ENCODE measurements at places on chromosomes 1 and 21. TPM values are rescaled to one million over a fixed set of nuclear protein-coding genes. Genes with fewer than 3 reads are reported as not detected.

- H3K27me3 ChIP-seq: peaks cover 39% of the 10 kb centered on the region
- DNase-seq: no peak
- H3K4me1 ChIP-seq: no peaks in the 10 kb centered on the region
- no peak overlapping the region for H3K4me3 ChIP-seq
- H3K36me3 ChIP-seq: no peaks in the 10 kb centered on the region
Observed at GRCh38 chr1:156924478-156925153, 4.2 kb downstream of the LRRC71 start.

GRCh38 chr1:8847990-8848389 lies 30.5 kb downstream of the ENO1 start:
- no peak overlapping the region for H3K4me3 ChIP-seq
- no peaks in the 10 kb centered on the region for H3K27me3 ChIP-seq
- no peak for DNase-seq
- H3K36me3 ChIP-seq: no peaks in the 10 kb centered on the region
- H3K4me1 ChIP-seq: 0 out of 2 replicates have a peak, but pooled peaks cover 4% of the 10 kb centered on the region

DNA sequence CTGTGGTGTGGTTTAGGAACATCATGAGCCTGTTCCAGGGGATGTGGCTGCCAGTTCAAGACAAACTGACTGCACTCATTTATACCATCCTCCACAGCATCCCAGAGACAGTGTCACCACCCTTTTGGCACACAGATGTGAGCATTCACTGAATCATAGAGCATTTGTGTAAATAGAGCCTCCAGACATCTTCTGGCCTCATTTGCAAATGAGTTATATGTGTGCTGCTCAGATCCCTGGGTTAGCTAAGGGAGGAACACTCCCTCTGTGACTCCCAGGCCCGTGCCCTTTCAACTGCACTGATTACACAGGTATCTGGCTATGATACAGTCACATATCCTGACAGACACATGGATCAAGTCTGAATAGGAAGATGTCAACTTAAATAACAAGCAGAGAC lies 351.5 kb upstream of the PLD5 start:
- H3K27ac ChIP-seq: no peak overlapping the region
- no peaks in the 10 kb centered on the region for H3K36me3 ChIP-seq
- no peaks in the 10 kb centered on the region for H3K27me3 ChIP-seq

DNA sequence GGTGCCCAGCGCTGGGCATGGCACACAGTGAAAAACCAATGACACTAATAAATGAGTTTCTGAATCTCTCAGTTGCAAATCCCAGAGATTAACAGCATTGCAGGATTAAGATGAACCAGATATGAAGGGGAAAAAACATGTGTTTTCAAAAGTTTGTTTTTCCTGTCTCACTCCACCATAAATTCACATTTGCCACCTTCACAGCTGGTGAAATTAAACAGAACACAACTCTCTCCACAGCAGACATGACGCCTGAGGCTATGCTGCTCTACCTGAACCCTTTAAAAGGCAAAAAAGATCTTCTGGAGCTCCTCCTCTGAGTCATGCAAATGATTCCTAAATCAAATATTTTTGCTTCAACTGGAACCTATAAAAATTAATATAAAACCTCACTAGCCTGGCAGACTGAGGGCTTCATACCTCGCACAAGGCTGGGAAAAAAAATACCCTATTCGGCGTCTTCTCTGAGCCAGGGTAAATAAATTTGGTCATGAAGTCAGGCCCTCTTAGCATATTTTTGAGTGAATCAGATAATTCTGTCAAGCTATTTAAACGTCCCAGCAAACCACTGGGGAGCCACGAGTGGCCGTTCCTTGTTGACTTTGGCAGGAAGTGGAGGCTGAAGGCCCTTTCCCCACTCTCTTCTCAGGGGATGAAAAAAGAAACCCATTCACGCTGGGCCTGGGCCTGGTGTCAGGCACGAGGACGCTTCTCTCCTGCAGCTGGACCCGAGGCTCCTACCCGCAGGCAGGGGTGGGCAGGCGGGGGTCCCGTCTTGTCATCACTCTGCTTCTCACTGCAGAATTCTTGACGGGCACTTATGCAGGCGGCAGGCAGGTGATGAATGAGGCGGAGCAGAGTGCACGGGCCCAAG lies 53.0 kb downstream of the DMRTB1 start:
- no peaks in the 10 kb centered on the region for H3K4me1 ChIP-seq
- H3K27me3 ChIP-seq: no peaks in the 10 kb centered on the region
- no peak for DNase-seq
- H3K36me3 ChIP-seq: no peaks in the 10 kb centered on the region
- H3K4me3 ChIP-seq: no peak overlapping the region
- H3K27ac ChIP-seq: no peak overlapping the region

GRCh38 chr1:27406362-27406680 lies 13.9 kb downstream of the GPR3 start:
- H3K4me3 ChIP-seq: no peak overlapping the region
- H3K4me1 ChIP-seq: peaks cover 42% of the 10 kb centered on the region
- H3K27ac ChIP-seq: no peak overlapping the region
- peaks cover 10% of the 10 kb centered on the region for H3K36me3 ChIP-seq

DNA sequence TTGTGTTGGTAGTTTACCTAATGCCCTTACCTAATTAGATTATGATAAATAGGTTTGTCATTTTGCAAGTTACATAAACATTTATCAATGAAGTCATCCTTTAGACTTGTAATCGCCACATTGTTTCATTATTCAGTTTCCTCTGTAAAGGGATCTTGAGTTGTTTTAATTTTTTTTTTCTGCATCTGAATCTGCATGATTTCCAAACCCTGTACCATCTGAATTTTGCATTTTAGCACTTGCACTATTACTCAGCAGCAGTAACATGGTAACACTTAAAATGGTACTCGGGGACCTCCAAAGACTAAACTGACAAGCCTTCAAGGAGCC lies 12.4 kb downstream of the TARDBP start:
- DNase-seq: no peak
- H3K27ac ChIP-seq: no peak overlapping the region
- no peaks in the 10 kb centered on the region for H3K27me3 ChIP-seq
- H3K36me3 ChIP-seq: peaks cover 66% of the 10 kb centered on the region
- H3K4me3 ChIP-seq: no peak overlapping the region
- peaks cover 6% of the 10 kb centered on the region for H3K4me1 ChIP-seq

DNA sequence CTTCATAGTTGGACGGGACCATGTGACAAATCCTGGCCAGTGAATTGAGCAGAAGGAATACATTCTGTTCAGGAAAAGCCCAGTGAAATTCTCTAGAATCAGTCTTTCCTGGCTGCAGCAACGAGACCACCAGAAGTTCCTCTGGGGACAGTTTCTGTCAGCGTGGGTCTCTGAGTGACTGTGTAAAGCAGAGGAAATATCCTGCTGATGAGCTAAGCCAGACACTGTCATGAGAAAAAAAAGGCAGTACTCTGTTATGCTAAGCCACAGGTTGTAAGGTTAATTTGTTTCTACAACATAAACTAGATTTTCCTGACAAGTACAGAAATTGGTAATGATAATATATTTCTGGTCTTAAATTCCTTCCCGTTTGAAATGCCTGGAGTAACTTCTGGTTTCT lies 664.4 kb downstream of the LMO4 start:
- H3K36me3 ChIP-seq: no peaks in the 10 kb centered on the region
- no peaks in the 10 kb centered on the region for H3K27me3 ChIP-seq
- H3K27ac ChIP-seq: no peak overlapping the region
- DNase-seq: no peak

- no peaks in the 10 kb centered on the region for H3K36me3 ChIP-seq
- H3K27me3 ChIP-seq: no peaks in the 10 kb centered on the region
- DNase-seq: no peak
- no peak overlapping the region for H3K4me3 ChIP-seq
Observed at GRCh38 chr21:42448686-42449085, 45.0 kb downstream of the UBASH3A start.

DNA sequence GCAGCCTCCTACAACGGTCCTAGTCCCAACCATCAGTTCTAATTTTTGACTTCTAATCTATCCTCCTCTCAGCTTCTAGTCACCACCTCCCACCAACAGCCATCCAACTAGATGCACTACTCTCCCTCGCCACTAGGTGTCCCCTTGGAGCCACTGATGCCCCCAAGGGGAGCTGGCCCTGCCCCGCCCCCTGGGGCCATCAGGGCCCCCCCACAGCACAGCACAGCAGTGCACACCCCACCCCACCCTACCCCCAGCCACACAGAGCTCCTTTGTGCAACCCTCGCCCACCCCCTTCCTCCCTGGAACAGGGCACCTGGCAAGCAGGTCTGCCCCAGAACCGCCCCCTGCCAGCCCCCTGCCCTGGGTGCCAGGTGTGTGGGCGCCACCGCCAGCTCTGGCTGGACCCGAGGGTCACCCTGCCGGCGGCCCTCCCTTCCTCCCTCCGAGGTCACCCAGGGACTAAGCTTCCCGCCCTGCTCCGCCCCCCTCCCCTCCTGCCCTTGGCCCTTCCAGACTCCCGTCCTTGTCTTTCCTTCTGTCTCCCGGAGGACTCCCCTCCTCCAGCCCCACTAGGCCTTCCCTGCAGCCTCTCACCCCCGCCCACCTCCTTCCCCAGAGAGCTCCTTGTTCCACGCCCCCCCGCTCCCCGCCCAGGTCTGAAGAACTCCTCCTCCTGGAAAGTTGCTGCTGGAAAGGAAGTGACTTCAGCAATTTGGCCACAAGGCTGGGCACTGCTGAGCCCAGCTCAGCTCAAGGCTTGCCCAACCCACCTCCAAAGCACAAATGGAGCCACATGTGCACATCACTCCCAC lies 47.0 kb downstream of the AHDC1 start:
- peak; percentile 98 for DNase-seq
- H3K27ac ChIP-seq: peak overlapping the region; percentile 56
- no peaks in the 10 kb centered on the region for H3K27me3 ChIP-seq

GRCh38 chr1:211660718-211661222 lies 14.7 kb downstream of the NEK2 start:
- H3K4me3 ChIP-seq: no peak overlapping the region
- H3K27me3 ChIP-seq: no peaks in the 10 kb centered on the region
- no peaks in the 10 kb centered on the region for H3K36me3 ChIP-seq
- no peaks in the 10 kb centered on the region for H3K4me1 ChIP-seq
- H3K27ac ChIP-seq: no peak overlapping the region
- no peak for DNase-seq

DNA sequence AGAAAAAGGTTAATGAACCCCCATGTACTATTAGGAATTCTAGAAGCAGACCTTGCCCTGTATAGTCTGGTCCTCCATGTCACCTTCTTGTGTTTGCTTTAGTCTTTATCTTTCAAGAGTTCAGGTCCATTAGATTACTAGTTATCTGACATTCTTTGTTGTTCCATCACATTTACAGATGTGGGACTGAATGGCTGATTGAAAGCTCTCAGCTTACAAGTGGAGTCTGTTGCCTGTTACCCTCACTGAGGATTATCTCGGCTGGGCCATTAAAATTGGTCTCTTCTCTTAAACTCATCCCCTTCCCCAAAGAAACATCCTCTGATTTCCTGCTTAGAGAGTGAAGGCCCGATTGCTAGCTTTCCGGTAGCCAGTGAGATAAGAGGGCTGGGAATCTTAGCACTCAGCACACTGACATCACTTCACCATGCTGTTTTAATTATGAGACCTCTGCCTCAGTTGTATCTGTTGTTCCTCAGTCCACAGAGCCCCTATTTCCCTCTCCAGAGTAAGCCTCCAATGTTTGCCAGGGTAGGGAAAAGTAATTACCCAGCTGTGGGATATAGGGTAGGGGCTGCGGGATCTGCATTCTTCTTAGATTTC lies 76.8 kb downstream of the LPGAT1 start:
- H3K27me3 ChIP-seq: no peaks in the 10 kb centered on the region
- no peaks in the 10 kb centered on the region for H3K4me1 ChIP-seq
- H3K27ac ChIP-seq: no peak overlapping the region

- DNase-seq: peak; percentile 23
- H3K36me3 ChIP-seq: no peaks in the 10 kb centered on the region
- no peak overlapping the region for H3K4me3 ChIP-seq
Observed at GRCh38 chr21:39384674-39385298, 35.9 kb upstream of the HMGN1 start.

DNA sequence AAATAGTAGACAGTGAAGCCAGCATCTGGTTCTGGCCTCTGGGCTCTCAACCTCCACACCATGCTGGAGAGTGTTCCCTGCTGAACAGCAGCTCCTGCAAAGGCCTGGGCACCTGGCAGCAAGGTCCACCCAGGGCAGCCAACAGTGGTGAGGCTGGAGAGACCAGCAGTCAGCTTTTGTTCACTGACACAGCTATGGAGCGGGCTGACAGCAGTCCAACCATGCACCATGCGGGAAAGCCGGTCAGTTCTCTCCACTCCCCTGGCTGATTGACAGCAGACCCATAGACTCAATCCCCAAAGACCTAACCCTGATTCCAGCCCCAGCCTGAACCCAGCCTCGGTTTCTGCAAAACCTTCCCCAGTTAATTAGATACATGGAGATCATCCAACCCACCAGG lies 49.0 kb downstream of the KLHDC7A start:
- no peak overlapping the region for H3K4me3 ChIP-seq
- H3K36me3 ChIP-seq: no peaks in the 10 kb centered on the region
- no peaks in the 10 kb centered on the region for H3K4me1 ChIP-seq
- no peak for DNase-seq

DNA sequence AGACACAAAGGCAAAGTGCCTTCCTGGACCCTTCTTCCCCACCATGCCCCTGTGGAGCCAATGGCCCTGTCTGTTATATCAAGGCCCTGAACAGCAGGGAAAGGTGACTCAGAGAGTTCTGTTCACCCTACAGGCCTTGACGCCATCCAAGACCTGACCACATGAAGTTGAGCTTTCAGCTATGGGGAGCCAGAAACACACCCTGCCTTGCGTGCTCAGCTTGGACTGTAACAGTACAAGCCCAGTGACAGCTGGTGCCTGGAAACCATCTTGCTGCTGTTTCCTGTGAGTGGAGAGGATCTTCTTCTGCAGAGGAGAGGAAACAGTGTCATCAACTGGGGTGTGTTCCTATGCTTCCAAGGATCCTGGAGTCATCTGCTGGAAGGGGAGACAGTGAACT lies 165.0 kb upstream of the IRF2BP2 start:
- H3K27me3 ChIP-seq: peaks cover 35% of the 10 kb centered on the region
- DNase-seq: peak; percentile 28
- no peak overlapping the region for H3K27ac ChIP-seq
- H3K36me3 ChIP-seq: no peaks in the 10 kb centered on the region
- peaks cover 14% of the 10 kb centered on the region for H3K4me1 ChIP-seq

The PLA2G2E gene
- total RNA-seq: not detected

The HORMAD1 gene
- total RNA-seq: not detected

The ORC1 gene
- total RNA-seq: 1.9 TPM

The MORC3 gene
- total RNA-seq: 38.7 TPM

The ESPN gene
- total RNA-seq: not detected

Data from GM23248 (cell line).